Panc1 (cell line): ENCODE measurements at places on chromosomes 6 and 20. TPM values are rescaled to one million over a fixed set of nuclear protein-coding genes. Genes with fewer than 3 reads are reported as not detected.
A peak's percentile ranks its signal among the peaks of the same experiment; 100 is the strongest.

DNA sequence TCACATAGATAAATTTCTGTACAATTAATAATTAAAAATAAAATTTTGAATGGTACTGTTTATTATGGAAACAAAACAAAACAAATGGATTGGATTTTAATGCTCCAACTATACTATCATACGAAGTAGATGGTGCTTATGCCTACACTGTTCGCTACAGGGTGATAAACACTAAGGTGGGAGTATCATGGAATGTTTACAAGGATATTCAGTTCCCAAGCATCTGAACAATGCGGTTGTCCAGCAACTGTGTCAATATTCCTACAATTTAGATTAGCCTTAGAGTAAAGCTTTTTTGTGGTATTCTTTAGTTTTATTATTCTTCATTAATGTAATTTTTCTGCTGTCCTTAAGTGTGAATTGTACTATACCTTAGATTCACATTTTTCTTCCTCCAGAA is 105.1 kb downstream of the MMS22L start:
- no peak for DNase-seq
- H3K27ac ChIP-seq = no peak overlapping the region
- H3K4me3 ChIP-seq = no peak overlapping the region
- no peaks in the 10 kb centered on the region for H3K27me3 ChIP-seq
- H3K36me3 ChIP-seq = peaks cover 2% of the 10 kb centered on the region; the same call in 1 of the 2 replicates

- no peaks in the 10 kb centered on the region for H3K4me1 ChIP-seq
- no peaks in the 10 kb centered on the region for H3K27me3 ChIP-seq
- peaks cover 2% of the 10 kb centered on the region; the same call in 1 of the 2 replicates for H3K36me3 ChIP-seq
Measured at GRCh38 chr6:36065916-36066315, 38.3 kb downstream of the MAPK14 start.

The BRPF3 gene
- 49.6 TPM for total RNA-seq

DNA sequence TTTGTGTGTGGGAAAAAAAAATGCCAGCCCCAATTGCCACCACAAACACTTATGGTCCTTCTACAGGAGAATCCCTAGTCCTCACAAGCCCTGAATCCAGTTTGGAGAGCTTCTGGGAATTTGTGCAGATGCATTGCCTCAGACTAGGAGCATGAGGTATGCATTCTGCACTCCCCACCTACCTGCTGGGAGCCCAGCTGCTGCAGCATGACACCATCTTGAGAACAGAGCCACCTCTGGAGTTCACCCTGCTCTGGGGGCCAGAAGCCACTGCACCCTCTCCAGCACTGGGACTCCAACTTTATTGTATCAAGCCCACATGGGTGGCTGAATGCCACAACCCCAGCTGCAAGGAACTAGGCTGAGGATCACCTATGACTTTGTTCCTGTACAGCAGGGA is 568.5 kb upstream of the ID4 start:
- H3K36me3 ChIP-seq = no peaks in the 10 kb centered on the region
- DNase-seq = no peak
- peaks cover 6% of the 10 kb centered on the region; the same call in 1 of the 2 replicates for H3K4me1 ChIP-seq
- H3K27ac ChIP-seq = peak overlapping the region; percentile 49
- no peak overlapping the region for H3K4me3 ChIP-seq

The CTNNBL1 gene
- total RNA-seq = 71.2 TPM

DNA sequence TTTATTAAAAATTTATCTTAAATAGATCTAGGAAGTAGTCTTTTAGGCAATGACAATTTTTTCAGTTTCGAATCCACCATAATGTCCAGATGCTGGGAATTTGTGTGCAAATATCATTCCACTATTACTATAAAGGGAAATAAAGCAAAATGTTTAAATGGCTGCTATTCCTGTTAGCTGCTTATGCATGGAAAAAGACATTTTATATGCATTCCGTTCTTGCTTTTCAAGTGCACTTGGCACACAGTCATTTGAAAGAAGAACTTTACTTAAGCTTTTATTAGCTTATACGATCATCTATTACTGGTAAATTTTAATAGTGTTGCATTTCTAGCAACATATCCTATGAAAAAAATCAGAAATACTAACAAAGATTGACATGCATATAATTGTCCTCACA is 42.0 kb downstream of the PRL start:
- no peak overlapping the region for H3K4me3 ChIP-seq
- H3K4me1 ChIP-seq = no peaks in the 10 kb centered on the region
- DNase-seq = no peak
- no peaks in the 10 kb centered on the region for H3K36me3 ChIP-seq
- no peak overlapping the region for H3K27ac ChIP-seq
- H3K27me3 ChIP-seq = no peaks in the 10 kb centered on the region

DNA sequence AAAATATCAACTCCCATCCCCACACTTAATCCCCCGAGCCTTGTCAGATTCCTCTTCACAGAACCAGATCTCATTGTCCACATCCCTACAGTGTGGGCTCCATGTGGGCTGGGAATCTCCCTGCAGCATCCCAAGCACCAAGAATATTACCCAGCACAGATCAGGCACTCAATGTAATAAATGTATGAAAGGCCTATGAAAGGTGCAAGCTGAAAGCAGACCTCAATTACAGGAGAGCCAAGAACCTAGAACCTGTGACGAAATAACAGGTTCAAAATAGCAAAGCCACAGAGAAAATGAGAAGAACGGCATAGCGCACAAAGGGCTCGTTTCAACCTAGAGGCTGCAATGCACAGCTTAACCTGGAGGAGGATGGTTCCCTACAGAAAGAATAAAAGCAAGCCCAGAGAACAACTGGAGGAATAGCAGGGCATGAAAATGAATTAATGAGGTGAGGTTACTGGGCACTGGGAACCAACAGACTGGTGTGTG is 3.1 kb downstream of the SLC23A2 start:
- no peak for DNase-seq
- H3K4me3 ChIP-seq = no peak overlapping the region
- no peak overlapping the region for H3K27ac ChIP-seq
- H3K4me1 ChIP-seq = peaks cover 12% of the 10 kb centered on the region

The TAAR1 gene
- total RNA-seq = not detected

The DAAM2 gene
- not detected for total RNA-seq

The RFX6 gene
- not detected for total RNA-seq

The CLPSL1 gene
- total RNA-seq = not detected

DNA sequence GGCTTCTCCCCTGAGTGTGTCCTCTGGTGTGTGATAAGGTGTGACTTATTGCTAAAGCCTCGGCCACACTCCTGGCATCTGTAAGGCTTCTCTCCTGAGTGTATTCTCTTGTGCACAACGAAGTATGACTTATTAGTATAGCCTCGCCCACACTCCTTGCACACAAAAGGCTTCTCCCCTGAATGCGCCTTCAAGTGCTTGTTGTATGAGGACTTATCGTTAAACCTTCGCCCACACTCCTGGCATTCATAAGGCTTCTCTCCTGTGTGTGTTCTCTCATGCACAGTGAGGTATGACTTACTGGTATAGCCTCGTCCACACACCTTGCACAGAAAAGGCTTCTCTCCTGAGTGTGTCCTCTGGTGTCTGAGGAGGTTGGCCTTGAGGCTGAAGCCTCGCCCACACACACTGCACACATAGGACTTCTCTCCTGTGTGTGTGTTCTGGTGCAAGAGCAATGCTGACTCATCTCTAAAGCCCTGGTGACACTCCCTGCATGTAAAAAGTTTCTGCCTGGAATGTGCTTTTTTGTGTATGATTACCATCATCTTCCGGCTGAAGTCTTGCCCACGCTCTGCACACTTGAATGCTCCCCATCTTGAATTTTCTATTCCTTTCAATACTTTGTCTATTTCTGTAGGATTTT is 20.4 kb downstream of the ZNF337 start:
- H3K36me3 ChIP-seq = 0 out of 2 replicates have a peak, but pooled peaks cover 4% of the 10 kb centered on the region
- H3K27ac ChIP-seq = no peak overlapping the region
- no peak overlapping the region for H3K4me3 ChIP-seq
- DNase-seq = no peak
- H3K4me1 ChIP-seq = no peaks in the 10 kb centered on the region

GRCh38 chr6:87391334-87391733 is 16.4 kb upstream of the CFAP206 start:
- H3K27me3 ChIP-seq = no peaks in the 10 kb centered on the region
- no peaks in the 10 kb centered on the region for H3K36me3 ChIP-seq
- no peak overlapping the region for H3K27ac ChIP-seq
- no peaks in the 10 kb centered on the region for H3K4me1 ChIP-seq
- DNase-seq = no peak
- no peak overlapping the region for H3K4me3 ChIP-seq

DNA sequence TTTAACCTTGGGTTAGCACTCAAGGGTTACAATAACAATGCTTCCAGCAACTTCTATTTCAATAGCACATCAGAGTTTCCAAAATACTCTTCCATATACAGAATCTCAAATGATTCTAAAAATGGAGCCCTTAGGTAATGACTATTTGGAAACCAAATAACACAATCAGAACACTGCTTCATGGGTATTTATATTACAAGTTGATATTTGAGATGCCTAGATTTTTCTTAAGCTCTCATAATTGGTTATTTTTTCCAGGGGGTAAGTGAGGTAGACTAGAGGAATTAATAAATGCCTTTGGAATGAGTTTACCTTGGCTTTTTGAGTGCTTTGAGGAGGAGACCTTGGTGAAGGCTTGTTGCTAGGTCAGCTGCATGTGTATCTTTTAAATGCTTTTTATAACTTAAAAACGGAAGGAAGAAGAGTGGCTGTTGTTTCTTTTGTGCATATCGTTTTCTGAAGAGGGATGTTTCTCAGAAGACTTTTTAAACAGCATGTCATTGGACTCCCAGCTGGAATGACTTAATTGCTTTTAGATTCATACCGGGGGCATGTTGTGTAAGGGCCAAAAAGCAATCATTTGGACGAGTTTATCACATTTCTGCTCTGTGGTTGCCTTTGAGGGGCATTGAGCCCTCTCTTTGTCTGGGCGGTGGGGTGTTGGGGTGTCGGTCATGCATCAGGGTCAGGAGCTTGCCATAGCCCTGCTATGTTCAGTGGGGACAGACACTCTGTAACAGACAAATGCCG is 186.0 kb downstream of the DTNBP1 start:
- H3K4me3 ChIP-seq = no peak overlapping the region
- no peak overlapping the region for H3K27ac ChIP-seq
- no peak for DNase-seq

The GRIK2 gene
- 6.6 TPM for total RNA-seq

DNA sequence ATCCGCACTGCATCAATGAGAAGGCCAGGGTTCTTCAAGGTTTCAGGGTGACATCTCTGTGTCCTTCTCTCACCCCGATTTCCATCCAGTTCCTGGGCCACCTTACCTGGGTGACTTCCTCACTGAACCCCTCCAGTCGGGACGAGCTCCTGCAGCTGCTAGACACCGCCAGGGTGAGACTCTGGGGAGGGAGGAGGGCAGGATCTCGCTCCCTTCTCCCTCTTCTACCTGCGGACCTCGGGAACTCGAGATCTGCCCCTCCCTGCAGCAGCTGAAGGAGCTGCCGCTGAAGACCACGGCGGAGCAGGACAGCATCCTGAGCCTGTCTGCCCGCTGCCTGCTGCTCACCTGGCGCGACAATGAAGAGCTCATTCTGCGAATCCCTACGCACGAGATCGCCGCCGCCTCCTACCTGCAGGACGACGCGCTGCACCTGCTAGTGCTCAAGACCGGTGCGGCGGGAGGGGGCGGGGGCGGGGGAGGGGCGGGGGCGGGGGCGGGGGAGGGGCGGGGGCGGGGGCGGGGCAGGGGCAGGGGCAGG is 7.5 kb downstream of the CCM2L start:
- H3K4me1 ChIP-seq = peaks cover 19% of the 10 kb centered on the region
- H3K27me3 ChIP-seq = peaks cover 11% of the 10 kb centered on the region; the same call in 1 of the 2 replicates
- no peak for DNase-seq
- H3K36me3 ChIP-seq = no peaks in the 10 kb centered on the region
- peak overlapping the region; percentile 5 for H3K27ac ChIP-seq

The METTL24 gene
- total RNA-seq = not detected

The RIPOR2 gene
- total RNA-seq = 0.54 TPM

- H3K27me3 ChIP-seq = no peaks in the 10 kb centered on the region
- no peaks in the 10 kb centered on the region for H3K4me1 ChIP-seq
- no peak for DNase-seq
- H3K4me3 ChIP-seq = no peak overlapping the region
- H3K36me3 ChIP-seq = no peaks in the 10 kb centered on the region
- H3K27ac ChIP-seq = no peak overlapping the region
Measured at GRCh38 chr6:140563728-140564127, 1189.3 kb upstream of the CITED2 start.

- no peak overlapping the region for H3K27ac ChIP-seq
- H3K27me3 ChIP-seq = peaks cover 6% of the 10 kb centered on the region; the same call in 1 of the 2 replicates
- no peak overlapping the region for H3K4me3 ChIP-seq
- DNase-seq = no peak
- no peaks in the 10 kb centered on the region for H3K36me3 ChIP-seq
Measured at GRCh38 chr6:53717566-53717965, 52.0 kb upstream of the KLHL31 start.

- H3K36me3 ChIP-seq = no peaks in the 10 kb centered on the region
- no peak overlapping the region for H3K4me3 ChIP-seq
- H3K4me1 ChIP-seq = no peaks in the 10 kb centered on the region
- H3K27ac ChIP-seq = no peak overlapping the region
- DNase-seq = no peak
- no peaks in the 10 kb centered on the region for H3K27me3 ChIP-seq
Measured at GRCh38 chr6:66896415-66896814, 1189.4 kb upstream of the EYS start.

DNA sequence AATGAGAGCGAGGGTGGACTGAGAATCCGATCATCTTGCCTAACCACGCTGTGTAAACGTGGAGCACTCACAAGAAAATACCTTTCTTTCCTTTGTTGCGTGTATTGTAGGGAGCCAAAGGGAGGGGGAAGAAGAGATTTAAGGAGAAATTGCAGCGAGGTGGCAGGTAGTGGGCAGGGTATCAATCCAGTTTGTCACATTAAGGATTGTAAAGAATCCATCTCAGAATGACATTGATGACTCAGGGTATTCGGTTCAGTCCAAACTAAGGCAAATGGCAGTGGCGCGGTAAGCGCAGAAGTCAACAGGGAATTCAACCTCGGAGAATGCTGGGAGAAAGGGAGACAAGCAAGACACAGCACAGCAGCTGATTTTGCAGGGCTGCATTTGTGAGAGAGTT is 146.2 kb downstream of the ID4 start:
- H3K36me3 ChIP-seq = no peaks in the 10 kb centered on the region
- peaks cover 18% of the 10 kb centered on the region for H3K27me3 ChIP-seq
- DNase-seq = no peak
- no peak overlapping the region for H3K4me3 ChIP-seq

DNA sequence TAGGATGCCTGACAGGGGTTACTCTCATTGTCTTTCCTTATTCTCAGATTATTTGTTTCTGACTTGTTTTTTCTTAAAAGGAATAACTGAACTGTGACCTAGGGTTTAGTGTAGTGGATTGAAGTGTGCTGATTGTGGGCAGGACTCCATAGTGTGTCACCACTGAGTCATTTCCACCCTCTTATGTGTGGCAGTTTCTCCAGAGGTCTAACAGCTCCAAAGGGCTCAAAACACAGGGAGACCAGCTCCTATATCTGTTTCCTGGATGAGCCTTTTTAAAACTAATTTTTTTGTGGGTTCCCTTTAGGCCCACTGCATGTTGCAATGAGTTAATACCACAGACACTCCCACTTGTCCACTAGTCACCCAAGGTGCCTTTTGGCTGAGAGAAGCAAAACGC is 951.1 kb upstream of the ADGRB3 start:
- no peak overlapping the region for H3K4me3 ChIP-seq
- DNase-seq = peak; percentile 60
- no peaks in the 10 kb centered on the region for H3K27me3 ChIP-seq
- H3K36me3 ChIP-seq = no peaks in the 10 kb centered on the region

The STMND1 gene
- total RNA-seq = not detected
